ENCODE measurements at places on chromosomes 13 and 19. TPM values are rescaled to one million over a fixed set of nuclear protein-coding genes. Genes with fewer than 3 reads are reported as not detected.

DNA sequence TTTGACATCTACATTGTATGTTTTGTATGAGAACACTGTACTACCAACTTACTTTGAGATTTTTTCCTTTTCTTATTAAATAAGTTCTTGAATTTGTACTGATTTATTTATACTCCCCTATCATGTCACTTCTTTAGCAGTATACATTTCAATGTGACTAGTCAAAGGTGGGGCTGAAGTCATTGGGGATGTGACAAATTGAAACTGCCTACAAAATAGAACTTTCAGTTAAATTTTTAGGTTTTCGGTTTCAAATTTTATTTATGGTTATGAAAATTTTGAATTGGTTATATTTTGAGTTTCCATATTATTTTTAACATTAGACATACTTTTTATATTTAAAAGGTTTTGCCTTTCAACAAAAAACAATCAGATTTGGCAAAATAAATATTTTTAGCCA is 221.6 kb downstream of the NBEA start:
- no peak for DNase-seq

- peak; percentile 42 for DNase-seq
These were observed 73.1 kb downstream of the TNFSF13B start for GRCh38 chr13:108342369-108343289.

- no peak for DNase-seq
These were observed 9.3 kb upstream of the CALM3 start for GRCh38 chr19:46591870-46592269.

Gene ZNF577
- total RNA-seq: 4.2 TPM

Gene GNA15
- total RNA-seq: under 0.01 TPM

DNA sequence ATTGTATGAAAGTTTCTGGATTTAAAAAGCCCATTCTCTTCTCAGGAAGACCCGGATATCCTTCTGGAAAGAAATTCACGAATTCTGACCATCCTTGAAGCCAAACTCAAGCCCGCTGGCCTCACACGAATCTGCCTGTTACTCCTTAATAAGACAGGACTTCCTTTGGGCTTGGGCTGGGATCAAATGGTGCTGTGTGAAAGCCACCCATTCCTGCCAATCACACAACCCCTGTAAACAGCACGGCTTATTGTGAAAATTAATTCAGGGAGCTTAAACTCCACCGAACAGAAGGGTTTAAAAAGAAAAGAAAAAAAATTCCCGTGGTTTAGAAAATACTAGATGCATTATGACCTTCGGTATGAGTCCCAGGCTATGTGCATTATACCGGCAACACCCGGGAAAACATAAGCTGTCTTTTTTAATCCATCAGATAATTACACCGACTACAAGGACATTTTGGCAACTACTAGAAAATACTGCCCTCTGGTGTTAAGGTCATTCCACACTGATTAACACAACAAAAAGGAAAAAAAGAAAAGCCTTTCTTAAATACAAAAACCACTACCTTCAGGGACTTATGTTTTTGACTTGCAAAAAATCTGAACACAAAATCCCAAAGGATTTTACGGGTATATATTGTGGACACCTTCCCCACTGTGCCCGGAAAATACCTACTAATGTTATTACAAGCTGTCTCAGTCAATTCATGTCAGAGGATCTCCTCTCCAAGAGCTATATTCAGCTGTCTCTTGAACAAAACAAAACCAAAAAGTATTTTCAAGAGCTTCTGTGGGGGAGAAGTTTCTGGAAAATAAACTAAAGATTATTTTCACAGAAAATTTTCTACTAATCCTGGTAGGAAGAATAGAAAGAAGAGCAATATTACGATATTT is 76.0 kb upstream of the LSM14A start:
- peak; percentile 65 for DNase-seq

Gene SIGLECL1
- total RNA-seq: not detected

GRCh38 chr19:58117841-58118575 is 20.0 kb upstream of the ZSCAN18 start:
- DNase-seq: no peak

DNA sequence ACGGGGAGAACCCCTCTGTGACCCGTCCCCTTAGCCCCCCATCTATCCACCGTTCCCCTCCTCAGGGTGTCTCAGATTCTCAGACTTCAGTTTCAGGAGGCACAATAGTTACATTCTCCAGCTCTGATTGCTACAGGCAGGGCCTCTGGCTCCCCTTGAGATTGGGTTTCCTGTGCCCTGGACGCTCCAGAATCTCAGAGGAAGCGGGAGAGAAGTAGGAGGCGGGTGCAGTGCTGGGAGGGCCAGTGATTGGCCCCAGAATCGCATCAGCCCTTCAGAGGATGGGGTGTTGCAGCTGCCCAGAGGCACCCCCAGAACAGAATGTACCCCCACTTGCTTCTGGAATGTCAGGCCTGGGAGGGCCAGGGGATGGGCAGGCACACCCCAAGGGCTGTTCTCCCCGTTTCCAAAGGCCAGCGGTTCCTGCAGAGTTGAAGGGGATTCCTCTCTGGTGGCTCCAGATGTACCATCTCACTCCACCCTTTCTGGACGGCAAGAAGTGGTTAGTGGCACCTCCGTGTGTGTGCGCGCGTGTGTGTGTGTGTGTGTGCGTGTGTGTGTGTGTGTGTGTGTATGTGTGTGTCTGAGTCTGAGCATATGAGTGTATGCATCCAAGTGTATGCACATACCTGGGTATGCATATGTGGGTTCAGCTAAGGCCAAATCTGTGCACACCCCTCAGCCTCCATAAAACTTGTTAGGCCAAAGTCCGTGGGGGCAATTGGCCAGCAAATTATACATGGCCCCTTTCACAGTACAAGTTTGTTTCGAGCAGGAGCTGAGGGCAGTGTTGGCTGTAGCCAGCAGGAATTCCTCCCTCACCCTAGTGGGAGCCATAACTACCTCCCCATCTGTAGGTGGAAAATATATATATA is 35.5 kb downstream of the LYL1 start:
- no peak for DNase-seq

DNA sequence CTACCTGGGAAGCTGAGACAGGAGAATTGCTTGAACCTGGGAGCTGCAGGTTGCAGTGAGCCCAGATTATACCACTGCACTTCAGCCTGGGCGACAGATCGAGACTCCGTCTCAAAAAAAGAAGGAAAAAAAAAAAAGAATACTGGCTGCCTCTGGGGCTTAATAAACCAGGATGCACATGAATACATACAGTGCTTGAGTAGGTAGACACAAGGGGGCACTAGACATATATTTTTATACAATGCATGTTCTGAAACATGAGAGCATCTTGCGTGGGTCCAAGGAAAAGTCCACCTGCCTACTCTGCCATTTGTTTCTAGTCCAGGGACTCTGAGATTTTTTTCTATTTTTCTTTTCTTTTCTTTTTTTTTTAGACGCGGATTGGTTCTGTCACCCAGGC is 31.2 kb downstream of the KEAP1 start:
- peak; percentile 49 for DNase-seq

GRCh38 chr13:76874479-76874878 is 11.7 kb downstream of the KCTD12 start:
- no peak for DNase-seq

- peak; percentile 100 for DNase-seq
These were observed 533 bp upstream of the AP2A1 start for GRCh38 chr19:49766007-49766929.

Gene ZNF546
- total RNA-seq: 3.9 TPM

GRCh38 chr13:106526738-106527444 is 8.6 kb downstream of the EFNB2 start:
- no peak for DNase-seq

Gene GPC6
- total RNA-seq: 6.0 TPM

Gene MAST1
- under 0.01 TPM for total RNA-seq

Gene IGSF23
- total RNA-seq: 0.32 TPM

Gene TMEM272
- not detected for total RNA-seq

- DNase-seq: peak; percentile 26
These were observed 264.0 kb downstream of the TBC1D4 start for GRCh38 chr13:75217949-75218348.

DNA sequence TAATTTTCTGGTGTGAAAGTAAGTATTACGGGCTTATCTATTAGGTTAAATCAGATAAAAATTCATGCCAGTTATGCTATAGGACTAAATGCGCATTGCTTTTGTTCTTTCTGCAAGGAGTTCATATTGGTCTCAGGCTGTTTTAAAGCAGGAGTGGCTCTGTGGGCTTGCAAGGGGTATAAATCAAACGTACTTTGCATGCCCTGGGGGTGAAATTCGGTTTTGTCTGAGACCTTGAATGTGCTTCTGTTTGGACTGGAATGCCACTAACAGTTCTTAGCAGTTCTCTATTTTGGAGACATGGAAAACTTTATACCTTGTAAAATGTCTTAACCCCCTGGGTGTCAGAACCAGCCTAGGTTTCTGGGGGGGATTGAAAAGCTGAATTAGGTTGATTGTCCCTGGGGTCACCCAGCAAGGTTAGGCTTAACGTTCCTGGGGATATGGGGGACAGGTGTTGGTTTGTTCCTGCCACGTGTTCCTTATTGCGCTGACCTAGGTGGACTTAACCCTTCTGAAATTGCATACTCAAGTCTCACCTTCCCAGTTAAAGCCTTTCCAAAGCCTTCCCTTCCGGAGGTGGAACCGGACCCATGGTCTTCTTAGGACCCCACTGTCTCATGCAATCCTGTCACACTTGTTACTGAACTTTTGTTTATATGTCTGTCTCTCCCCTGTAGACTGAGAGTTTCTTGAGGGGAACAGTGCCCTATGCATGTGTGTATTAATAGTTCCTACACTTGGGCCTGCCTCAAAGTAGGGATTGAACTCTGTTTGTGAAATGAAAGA is 182.2 kb downstream of the LMO7 start:
- DNase-seq: no peak

DNA sequence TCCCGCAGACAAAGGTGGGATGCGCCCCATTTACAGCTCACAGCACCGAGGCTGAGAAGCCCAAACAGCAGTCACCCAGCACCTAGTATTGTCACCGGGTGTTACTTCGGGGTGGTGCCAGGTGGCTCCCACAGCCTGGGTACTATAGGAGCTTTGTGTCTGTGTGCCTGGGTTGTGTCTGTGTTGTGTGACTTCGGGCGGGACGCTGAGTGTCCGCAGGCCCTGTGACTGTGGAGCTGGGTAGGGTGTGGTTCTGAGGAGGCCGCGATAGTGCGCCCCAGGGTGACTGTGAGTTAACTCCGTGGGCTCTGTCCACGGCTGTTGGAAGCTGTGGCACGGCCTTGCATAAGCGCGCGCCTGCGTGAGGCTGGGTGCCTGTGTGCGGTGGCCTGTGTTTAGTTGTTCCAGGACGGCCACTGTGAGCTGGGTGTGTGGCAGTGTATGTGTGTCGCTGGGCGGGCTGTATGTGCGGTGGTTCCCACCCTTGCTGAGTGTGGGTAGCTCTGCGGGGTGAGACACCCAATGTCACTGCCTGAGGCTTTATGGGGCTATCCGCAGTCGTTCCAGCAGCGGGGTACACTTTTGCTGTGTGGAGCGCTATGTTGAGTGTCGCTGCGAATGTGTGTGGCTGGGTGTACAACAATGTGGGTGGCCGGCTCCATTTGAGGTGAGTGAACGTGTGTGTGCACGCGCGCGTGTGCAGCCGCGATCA is 559 bp upstream of the SSBP4 start:
- no peak for DNase-seq

- peak; percentile 90 for DNase-seq
These were observed 16.9 kb upstream of the BTBD2 start for GRCh38 chr19:2032296-2032941.

Gene SIGLEC12
- total RNA-seq: not detected

GRCh38 chr13:109646423-109646822 is 140.0 kb downstream of the IRS2 start:
- DNase-seq: no peak

Gene FFAR2
- not detected for total RNA-seq

Gene SHISA2
- total RNA-seq: not detected

Gene LGALS4
- total RNA-seq: not detected

- peak; percentile 73 for DNase-seq
These were observed at the start of gene LRFN3 for GRCh38 chr19:35935911-35936737. Gene LRFN3 (plus strand): TSS chr19:35936374. CDS start chr19:35939426, 3,052 bp downstream.

Gene ZNF578
- 1.6 TPM for total RNA-seq

Gene VSTM2B
- not detected for total RNA-seq

- DNase-seq: no peak
These were observed 10.9 kb downstream of the MIR17HG start for GRCh38 chr13:91358387-91358782.

Gene CEACAM19
- 2.6 TPM for total RNA-seq

- DNase-seq: no peak
These were observed 11.2 kb downstream of the WDFY2 start for GRCh38 chr13:51595416-51595815.

DNA sequence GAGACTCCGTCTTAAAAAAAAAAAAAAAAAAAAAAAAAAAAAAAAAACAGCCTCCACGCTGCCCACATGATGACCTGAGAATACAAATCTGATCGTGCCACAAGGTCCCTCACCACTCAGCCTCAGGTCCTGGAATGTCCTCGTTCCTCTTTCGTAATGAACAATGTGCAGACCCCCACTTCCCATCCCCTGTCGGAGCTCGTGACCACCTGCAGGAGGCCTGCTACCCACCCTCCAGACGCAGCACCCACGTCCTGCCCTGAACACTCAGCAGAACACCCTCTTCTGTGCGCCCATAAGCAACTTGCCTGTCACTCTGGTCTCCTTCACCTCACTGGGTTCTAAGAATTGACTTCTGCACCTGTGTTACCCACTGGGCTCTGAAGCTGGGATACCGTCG is 166.4 kb downstream of the KATNAL1 start:
- no peak for DNase-seq

Gene FCAR
- total RNA-seq: not detected

Gene CEACAM16
- total RNA-seq: under 0.01 TPM

Gene PODNL1
- total RNA-seq: 2.6 TPM

GRCh38 chr19:44596428-44597130 is 16.8 kb upstream of the IGSF23 start:
- DNase-seq: no peak

DNA sequence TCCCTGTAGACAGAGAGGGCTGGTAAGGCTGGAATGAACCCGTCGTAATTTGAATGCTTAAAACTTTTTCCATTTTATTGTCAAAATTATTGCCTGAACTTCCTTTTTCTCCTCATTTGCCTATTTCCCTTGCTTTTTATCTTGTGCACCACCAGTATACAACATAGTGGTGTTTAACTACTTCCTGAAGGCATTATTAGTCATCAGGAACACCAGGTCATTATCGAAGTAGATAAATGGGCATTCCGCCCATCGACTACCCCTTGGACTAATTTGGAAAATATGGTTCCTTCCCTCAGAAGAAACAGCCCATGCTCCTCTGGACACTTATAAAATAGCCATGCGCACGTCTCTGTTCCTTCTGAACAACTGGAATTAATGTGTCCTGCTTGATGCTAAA is 232.1 kb downstream of the TM9SF2 start:
- DNase-seq: no peak

- DNase-seq: no peak
These were observed 7.6 kb downstream of the ALOX5AP start for GRCh38 chr13:30742901-30743300.

DNA sequence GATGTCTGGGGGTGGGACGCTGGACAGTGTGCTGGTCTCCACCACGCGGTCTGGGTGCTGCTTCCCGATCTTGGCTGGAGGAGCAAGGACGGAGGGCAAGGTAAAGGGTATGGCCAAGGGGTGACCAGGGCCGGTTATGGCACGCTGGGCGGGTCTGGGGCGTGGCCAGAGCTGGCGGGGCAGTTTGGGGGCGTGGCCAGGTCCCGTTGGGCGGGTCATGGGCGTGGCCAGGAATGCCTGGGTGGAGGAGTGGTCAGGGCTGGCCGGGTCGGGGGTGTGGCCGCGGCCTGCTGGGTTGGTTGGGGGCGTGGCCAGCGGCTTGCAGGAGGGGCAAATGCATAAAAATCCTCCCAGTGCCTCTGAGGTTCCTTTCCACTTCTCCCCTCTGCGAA is 19.2 kb downstream of the GPX4 start:
- DNase-seq: peak; percentile 83
